Stimulated activated CD4-positive, alpha-beta T cell treated with anti-CD3 and anti-CD28 coated beads, Interleukin-2, amount 100 ng/mL, for 24 hours (primary cell): ENCODE measurements at places on chromosomes 1 and 21.
A peak's percentile ranks its signal among the peaks of the same experiment; 100 is the strongest.

- no peak for DNase-seq
Observed at GRCh38 chr1:201881617-201882016, 7.1 kb upstream of the SHISA4 start.

DNA sequence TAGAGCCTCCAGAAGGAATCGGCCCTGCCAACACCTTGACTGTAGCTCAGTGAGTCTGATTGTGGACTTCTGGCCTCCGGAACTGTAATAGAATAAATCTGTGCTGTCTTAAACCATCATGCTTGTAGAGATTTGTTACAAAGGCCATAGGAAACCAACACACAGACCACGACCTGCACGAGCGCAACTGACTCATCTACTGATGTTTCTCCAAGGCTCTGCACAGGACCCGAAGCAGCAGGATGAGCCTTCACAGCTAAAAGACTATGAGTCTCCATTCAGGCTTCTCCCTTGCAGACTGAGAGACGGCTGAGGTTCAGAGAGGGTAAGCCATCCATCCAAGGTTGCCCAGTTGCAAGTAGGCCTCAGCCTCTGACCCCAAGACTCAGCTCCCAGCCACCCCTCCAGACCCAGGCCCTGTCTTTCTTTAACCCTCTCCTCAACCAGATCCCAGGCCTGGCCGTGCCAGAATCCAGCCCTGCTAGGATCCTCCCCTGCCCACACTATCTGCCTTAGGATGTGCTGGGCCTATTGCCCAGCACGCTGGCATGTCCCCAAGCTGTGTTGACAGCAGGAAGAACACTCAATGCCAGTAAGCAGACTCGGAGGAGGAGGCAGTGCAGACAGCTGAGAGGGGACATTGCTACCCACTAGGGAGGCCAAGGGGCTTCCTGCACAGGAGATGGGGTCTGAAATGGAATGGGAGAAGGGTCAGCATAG lies 109.0 kb downstream of the HMGB4 start:
- no peak for DNase-seq

- no peak for DNase-seq
Observed at GRCh38 chr1:242448910-242449645, 75.4 kb downstream of the PLD5 start.

- DNase-seq, result no peak
Observed at GRCh38 chr1:221098471-221099405, 219.5 kb downstream of the HLX start.

GRCh38 chr1:58815686-58816071 lies 31.8 kb upstream of the JUN start:
- no peak for DNase-seq

DNA sequence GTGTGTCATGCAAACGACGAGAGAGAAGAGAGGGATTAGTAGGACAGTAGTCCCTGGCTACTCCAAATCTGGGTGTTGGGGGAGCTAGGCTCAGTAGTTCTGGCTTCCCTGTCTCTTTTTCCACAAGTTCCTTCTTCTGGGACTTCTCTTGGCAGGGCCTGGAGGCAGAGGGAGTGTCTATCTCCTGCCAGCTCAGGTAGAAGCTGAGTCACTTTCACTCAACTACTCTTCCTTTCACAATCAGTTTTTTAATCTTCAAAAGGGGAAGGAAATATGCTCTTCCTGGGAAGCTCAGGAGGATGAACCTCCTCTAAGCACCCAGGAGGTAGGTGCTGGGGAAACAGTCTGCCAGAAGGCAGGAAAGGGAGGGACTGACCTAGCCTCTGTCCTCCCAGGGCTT lies 35.2 kb upstream of the MAGOH start:
- DNase-seq, result no peak

DNA sequence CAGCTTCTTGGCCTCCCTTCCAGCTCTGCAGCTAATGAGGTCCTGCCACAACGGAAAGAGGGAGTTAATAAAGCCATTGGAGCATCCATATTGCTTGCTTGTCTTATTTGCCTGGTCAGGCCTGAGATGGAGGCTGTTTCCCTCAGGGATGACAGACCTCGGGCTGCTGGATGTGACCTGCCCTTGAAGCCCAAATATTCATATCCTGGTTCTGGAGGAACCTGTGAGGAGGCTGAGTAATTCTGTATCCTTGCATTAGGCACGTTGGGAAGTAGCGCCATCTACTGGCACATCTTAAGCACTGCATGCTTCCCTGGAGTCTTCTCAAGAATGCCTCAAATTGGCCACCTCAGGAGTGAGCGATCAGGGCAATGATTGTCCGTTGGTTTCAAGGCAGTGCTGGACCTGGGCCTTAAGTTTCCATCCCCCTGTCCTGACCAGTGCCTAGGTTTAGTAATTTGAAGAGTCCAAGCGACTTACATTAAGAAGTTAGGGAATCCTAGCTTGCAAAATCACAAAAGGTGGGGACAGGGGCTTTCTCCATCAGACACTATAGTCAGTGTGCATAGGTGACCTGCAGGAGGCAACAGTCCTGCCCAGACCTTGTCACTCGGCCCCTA lies 13.8 kb upstream of the NASP start:
- peak; percentile 72 for DNase-seq

DNA sequence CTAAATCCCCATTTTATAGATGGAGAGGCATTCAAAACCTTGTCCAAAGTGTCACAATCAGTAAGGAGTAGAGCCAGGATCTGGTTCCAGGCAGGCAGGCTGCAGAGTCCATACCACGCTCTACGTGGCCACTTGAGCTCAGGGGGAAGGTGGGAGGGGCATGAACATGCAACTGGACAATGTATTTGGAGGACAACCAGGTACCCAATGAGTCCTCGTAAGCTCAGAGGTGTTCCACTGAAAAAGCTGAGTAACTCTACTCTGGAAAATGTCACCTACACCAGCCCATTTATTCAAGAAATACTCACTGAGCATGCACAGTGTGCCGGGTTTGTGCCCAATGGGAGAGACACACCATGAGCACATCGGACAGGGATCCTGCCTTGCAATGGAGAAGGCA lies 11.2 kb upstream of the GUCA2B start:
- no peak for DNase-seq

GRCh38 chr1:245650441-245650960 lies 495.7 kb downstream of the KIF26B start:
- DNase-seq, result no peak

GRCh38 chr1:151406176-151406575 lies 6.8 kb downstream of the PSMB4 start:
- no peak for DNase-seq

GRCh38 chr1:46130606-46131005 lies 1.8 kb downstream of the PIK3R3 start:
- DNase-seq, result no peak

DNA sequence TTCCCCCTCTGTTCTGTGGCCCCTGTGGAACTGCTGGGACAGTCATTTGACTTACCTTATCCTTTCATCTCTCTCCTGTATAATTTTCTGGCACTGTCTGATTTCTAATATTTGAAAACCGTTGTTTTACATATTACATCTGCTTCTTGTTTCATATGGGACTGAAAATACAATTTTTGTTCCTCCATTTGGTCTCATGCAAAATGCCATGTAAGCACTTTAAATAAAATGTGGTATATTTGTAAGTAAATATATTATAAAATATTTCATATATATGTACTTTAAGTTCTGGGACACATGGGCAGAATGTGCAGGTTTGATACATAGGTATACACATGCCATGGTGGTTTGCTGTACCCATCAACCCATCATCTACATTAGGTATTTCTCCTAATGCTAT lies 93.9 kb upstream of the PLPPR5 start:
- DNase-seq, result no peak

DNA sequence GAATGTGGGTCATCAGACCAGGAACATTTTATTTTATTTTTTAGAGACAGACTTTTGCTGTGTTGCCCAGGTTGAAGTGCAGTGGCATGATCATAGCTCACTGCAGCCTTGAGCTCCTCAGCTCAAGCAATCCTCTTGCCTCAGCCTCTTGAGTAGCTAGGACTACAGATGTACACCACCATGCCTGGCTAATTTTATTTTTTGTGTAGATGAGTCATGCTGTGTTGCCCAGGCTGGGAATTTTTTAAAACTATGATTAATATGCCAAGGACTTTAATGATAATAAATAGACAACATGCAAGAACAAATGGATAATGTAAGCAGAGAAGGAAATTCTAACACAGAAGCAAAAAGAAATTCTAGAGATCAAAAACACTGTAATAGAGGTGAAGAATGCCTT lies 142.4 kb downstream of the AK5 start:
- no peak for DNase-seq

- DNase-seq, result peak; percentile 98
Observed at GRCh38 chr1:16440470-16441281, at the start of gene NECAP2. TSS of gene NECAP2 (plus strand) at chr1:16440724. CDS start at chr1:16440762, 38 bp downstream.

GRCh38 chr1:88885933-88886332 lies 5.4 kb downstream of the GTF2B start:
- no peak for DNase-seq

- DNase-seq, result no peak
Observed at GRCh38 chr1:1755426-1755825, 22.8 kb downstream of the NADK start.

DNA sequence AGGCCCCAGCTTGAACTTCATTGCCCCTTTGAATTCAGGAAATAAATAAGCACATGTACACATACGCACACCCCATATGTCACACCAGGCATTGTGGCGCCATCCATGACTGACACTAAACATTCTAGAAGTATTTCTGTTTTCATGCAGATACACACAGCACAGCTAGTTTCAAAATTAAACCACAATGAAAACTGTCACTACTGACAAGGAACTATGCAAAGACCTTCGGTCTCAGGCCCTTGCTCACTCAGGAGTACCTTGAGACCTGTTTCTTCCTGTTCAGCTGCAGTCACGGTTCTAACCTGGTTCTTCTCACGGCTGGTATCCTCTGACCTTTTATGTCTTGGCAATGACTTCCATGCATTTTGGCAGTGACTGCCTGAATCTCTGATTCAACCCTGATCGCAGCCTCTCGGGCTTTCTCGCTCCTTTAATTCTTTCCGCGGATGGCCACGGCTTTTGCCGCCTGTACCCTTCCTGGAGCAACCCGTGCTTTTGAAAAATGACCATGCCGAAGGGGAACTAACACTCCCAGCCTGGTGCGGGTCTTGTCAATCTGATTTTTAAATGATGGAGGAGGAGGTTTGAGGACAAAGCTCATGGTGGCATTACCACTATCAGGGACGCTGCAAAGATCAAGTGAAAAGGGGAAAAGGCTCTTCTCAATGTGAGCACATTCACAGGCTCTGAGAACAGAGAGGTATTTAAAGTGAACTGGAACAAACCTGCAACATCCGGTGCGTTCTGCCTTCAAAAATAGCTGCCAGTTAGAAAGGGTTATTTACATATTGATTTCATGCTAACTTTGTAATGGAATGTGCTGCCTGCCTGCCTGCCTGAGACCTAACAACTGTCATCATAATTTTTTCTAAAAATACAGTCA lies 384.6 kb downstream of the RRAGC start:
- DNase-seq, result no peak

DNA sequence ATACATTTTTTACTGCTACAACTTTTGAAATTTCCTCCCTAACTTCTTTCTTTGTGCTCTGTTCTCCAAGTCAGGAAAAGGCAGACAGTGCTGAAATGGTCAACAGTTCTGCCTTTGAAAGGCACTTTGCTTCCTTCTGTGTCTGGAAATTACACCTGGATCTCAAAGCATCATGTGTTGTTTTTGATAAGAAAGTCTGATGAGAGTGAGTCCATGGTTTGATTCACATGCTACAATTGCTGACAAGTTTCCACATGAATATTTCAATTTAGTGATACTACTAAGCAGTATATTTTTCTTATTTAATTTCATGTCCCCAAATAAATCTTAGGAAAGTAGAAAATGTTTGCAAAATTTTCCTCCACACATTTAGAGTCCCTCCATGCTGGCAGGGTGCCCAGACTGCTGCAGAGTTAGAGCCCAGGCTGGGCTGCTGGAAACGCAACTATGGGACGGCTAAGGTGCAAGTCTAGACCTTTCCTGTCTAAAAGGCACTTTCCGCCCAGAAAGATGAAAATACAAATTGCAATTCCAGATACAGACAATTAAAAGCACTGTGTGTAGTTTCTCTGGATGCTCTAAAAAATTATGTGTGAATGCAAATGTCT lies 96.6 kb upstream of the RUNX1 start:
- no peak for DNase-seq

DNA sequence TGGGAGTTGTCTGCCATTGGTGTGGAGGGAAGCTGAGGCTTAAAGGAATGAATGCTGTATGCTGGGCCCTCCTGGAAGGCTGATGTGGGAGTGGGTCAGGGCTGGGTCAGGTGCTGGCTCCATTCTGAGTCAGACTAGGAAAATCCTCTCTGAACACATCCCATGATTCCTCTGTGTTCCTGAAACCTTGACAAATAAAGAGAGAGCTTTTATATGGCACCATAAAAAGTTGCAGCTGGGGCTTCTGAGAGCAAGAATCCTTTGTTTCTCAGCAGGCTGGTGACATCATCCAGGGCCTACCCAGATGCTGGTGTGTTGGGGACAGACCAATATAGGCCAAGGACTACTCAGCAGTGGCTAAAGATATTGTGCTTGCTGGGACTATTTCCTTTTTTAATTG lies 27.8 kb upstream of the NFASC start:
- DNase-seq, result no peak

GRCh38 chr21:28397040-28397439 lies 595.6 kb downstream of the LTN1 start:
- DNase-seq, result no peak

GRCh38 chr1:106880226-106880625 lies 176.2 kb upstream of the PRMT6 start:
- DNase-seq, result no peak

GRCh38 chr21:17903029-17903806 lies 84.1 kb upstream of the C21orf91 start:
- no peak for DNase-seq

DNA sequence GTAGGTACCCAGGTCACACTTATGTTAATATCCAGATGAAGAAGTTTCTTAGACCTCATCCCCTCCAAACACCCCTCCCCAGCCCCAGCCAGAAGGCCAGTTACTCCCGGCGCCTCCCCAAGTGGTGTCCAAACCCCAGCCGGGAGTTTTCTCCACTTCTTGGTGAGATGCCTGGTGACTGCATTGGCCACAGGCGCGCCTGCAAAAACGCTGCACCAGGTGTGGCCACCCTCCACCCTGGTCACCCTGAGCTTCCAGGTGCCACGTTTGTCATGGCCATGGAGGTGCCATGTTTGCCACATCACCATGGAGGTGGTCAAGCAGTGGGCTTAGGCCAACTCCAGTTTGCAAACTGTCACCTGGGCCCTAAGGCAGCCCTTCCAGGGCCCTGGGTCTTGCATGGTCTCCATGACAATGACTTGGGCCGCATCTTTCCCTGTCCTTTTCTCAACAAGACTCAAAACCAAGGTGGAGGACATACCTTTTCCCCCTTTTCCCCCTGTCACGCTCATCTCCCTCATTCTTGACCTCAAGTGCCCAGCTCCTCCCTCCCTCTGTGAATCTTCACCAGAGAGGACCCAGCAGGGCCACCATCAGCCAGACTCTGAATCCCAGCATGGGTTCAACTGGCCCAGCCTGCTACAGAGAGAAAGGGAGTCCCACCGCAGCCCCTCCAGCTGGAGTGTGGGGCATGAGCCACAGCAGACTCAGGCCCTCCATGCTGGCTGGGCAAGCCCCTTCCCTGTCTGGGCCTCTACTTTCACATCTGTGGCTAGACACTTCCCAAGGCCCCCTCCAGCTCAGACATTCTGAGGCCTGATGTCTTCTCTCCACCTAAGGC lies 125.9 kb upstream of the ZBTB40 start:
- DNase-seq, result no peak

- no peak for DNase-seq
Observed at GRCh38 chr1:227654431-227654830, 80.7 kb downstream of the JMJD4 start.

- no peak for DNase-seq
Observed at GRCh38 chr1:88655685-88656299, 28.3 kb upstream of the PKN2 start.

- no peak for DNase-seq
Observed at GRCh38 chr21:28875078-28875477, 117.6 kb downstream of the LTN1 start.
